ENCODE measurements at places on chromosomes 11 and 22.

GRCh38 chr11:121214861-121215260, 77.7 kb upstream of the SC5D start:
- DNase-seq = no peak

GRCh38 chr11:47924184-47924691, 56.1 kb upstream of the PTPRJ start:
- no peak for DNase-seq

DNA sequence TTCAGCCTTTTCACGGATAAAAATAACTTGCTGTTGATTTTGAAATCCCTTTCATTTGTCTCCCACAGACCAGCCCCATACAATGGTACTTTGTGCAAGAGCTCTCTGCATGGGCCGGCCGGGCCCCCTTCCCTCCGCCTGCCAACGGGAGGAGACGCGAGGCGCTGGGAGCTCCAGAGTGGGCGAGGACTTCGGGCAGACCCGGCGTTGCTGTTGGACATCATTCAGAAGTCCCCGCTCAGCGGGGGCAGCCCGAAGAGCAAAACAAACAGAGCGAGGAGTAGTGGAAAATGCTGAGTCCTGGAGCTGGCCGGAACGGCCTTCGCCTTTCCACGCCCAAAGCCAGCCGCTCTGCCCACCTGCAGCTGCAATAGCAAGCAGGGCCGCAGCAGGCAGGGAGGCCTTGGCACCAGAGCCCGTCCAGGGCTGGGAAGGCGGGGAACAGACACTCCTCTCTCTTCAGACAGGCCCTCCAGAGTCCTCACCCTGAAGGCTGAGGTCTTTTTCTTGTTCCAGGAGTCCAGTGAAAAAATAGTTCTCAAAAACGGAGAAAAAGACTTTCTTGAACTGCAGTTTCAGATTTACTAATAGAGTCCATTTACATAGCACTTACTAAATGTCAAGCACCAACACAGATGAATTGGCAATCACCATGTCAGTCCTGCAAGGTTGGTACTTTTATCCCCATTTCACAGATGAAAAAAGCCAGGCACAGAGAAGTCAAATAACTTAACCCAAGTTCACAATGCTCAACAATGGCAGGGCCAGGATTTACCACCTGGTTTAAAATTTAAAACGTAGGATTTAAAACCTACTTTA, 135.5 kb downstream of the ETS1 start:
- DNase-seq = no peak

DNA sequence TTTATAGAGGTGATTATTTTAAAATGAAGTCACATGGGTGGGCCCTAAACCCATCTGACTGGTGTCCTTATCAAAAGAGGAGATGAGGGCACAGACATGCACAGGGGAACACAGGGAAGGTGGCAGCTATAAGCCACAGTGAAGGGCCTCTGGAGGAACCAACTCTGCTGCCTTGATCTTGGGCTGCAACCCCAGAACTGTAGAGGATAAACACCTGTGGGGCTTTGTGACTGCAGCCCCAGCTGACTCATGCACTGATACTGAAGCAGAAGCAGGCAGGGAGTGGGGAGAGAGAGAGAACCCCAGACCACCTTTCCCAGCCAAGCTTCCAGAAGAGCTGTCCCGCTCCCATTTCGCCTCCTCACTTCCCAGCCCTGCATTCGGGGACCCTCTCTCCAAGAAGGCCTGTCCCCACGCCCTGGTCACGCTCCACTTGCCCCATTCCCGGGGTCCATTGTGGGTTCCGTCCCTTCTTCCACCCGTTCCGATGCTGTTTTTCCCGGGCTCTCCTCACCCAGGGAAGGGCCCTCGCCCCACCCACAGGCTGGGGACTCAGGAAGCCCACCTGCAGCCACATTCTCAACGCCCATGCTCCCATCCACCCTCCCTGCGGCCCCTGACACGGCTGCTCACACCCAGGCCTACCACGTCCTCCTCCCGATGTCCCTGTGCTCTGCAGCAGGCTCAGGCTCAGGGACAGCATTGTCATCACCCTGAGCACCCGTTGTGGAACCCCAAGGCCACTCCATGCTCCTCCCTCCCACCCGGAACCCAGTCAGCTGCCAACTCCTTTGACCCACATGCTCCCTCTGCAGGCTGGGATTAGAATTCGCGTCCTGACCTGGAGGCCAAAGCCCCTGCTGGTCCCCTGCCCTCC, 90.8 kb upstream of the SHANK2 start:
- DNase-seq = no peak

GRCh38 chr11:100866453-100866852, 179.4 kb downstream of the ARHGAP42 start:
- no peak for DNase-seq

DNA sequence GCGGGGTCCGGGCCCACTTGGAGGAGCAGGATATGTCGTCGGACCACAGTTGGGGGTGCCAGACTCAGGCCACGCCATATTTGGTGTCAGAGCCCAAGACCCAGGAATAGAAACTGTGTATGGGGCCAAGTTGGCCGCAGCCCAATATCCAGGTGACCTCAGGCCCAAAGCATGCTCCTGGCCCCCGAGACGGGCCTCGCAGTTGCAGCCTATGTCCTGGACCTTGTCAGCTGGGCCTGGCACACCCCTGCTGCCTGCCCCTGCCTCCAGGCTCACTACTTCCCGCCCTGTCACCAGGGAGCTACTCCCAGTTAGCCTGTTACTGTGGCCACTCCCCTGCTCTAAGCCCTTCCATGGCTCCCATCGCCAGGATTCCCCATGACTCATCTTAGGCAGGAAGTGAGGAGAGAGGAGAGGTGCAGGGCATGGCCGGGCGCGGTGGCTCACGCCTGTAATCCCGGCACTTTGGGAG, 23.1 kb downstream of the A4GALT start:
- DNase-seq = peak; percentile 85

- DNase-seq = peak; percentile 92
These were observed at the start of gene CFL1 for GRCh38 chr11:65857853-65858680. CFL1 (minus strand) TSS chr11:65858180; CDS start chr11:65858099, 81 bp downstream.

- DNase-seq = no peak
These were observed 99.6 kb downstream of the FAM181B start for GRCh38 chr11:82634091-82634490.

DNA sequence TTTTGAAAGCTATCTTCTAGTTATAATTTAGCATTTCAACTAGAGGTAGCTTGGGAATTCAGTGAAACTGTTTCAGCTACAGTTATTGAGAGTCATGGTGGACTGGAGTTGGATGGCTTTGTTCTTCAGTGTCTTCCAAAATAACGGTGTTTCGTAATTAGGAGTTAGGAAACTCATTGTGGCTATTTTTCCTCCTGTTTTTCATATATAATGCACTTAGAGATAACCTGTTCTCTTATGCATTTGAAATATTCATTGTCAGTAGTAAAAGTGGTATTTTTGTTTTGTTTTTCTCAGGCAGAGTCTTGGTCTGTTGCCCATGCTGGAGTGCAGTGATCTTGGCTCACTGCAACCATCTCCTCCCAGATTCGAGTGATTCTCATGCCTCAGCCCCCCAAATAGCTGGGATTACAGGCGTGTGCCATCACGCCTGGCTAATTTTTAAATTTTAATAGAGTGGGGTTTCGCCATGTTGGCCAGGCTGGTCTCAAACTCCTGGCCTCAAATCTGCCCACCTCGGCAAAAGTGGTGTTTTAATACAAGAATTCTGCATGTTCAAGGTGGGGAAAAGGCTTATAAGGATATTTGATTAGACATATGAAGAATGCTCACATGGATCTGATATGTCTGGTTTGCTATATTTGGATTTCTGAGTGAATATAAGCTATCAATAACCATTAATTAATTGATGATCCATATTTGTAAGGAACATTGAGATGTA, 12.7 kb downstream of the PDHX start:
- DNase-seq = no peak

DNA sequence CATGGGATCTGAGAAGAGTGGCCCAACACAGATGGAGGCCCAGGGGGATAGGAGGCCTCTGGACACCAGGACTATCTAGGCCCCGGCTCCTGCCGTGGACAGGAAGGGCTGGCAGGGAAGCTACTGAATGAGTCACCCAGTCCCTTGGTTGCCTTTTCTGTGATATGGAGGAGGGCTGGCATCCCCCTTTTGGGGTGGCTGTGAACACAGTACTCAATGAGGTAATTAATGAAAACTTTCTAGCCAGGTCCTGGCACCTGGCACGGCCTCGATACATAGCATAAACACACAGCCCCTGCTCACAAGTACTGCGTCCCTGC, 163.2 kb downstream of the CHST1 start:
- DNase-seq = no peak

DNA sequence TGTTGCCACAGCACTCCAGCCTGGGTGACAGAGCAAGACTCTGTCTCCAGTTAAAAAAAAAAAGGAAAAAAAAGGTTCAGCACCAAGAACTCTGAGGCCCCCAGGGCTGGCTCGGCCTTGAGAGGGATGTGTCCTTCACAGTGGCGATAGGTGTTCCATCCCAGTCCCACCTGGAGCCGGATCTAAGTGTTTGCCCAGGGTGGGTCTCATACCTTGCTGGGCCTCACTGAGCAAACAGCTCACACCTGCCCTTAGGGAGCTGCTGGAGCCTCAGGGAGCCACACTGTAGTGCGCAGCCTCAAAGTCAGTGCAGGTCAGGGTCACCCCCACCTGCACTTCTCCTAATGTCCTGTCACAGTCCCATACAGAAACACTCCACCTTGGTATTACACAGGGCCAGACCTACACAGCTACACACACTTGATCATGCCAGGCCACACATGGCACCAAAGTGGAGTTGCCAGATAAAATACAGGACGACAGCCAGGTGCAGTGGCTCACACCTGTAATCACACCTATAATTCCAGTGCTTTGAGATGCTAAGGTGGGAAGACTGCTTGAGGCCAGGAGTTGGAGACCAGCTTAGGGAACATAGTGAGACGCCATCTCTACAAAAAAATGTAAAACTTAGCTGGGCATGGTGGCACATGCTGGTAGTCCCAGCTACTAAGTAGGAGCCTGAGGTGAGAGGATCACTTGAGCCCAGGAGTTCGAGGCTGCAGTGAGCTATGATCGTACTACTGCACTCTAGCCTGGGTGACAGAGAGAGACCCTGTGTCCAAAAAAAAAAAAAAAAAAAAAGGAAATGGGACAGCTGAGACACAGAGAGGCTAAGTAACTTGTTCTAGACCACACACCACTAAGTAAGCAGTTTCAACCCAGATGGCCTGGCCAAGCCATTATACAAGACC, 7.3 kb downstream of the STARD10 start:
- no peak for DNase-seq

DNA sequence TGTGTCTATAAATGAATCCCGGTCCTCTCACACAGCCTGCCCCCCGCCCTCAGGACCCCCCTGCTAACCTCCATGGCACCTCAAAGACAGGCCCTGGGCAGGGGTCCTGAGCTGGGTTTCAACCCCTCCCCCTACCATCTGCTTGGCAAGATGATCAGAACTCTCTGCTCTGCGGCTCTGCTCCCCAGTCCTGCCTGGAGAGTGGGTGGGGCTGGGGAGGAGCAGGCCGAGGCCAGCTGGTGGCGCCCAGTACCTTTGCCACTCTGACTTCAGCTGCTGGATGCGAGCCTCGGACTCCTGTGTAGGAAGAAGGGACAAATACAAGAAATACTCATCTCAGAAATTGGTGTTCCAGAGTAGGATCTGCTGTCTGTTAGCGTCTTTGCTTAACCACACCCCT, 15.0 kb downstream of the SUN2 start:
- no peak for DNase-seq

DNA sequence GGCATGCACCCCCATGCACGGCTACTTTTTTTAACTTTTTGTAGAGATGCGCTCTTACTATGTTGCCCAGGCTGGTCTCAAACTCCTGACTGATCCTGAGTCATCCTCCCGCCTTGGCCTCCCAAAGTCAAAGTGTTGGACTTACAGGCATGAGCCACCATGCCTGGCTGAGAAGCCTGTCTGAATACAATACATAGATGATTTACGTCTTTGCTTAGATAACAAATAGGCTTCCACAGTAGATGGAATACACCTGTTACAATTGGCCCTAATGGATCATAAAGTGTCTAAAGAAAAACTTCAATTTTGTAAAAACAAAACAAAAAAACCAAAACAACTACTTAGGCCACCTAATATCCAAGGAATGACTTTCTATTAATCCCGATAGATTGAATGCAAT, 13.0 kb upstream of the CLTCL1 start:
- DNase-seq = no peak

DNA sequence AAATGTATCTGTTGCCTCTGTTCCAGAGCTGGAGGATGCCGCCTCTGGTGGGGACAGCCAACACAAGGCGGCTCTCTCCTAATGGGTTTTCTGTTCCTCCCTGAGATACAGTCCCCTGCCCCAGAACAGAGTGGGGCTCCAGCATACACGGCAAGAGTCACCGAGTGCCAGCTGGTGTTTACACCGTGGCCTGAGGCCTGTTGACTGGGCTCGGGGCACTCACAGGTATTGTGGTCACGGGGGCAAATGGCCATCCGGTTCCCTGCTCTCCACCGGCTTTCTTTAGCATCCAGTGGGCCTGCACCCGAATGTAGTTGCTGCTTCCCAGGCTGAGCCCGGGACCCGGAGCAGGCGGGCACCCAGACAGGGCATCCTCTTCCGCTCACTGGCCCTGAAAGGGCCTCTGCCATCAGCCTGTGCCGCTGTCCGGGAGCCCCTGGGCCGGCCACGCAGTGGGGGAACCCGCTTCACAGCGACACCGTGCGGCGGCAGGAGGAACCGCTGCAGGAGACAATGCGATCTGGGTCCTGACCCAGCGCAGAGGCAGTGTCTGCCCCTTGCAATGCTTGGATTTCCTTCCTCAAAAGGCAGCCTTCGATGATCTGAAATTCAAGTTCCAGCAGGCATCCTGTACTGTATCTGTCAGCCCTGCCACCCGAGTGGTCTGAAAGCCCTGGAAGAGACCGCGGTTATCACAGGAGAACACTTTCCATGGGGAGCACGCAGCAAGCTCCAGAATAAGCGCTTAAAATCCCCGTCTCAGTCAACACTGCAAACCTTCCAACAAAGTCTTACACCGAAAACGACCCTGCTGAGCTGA, 859 bp upstream of the KRTAP5-5 start:
- DNase-seq = no peak

GRCh38 chr11:115257678-115258077, 246.5 kb downstream of the CADM1 start:
- DNase-seq = no peak

GRCh38 chr11:86212019-86212611, 32.4 kb upstream of the EED start:
- no peak for DNase-seq

DNA sequence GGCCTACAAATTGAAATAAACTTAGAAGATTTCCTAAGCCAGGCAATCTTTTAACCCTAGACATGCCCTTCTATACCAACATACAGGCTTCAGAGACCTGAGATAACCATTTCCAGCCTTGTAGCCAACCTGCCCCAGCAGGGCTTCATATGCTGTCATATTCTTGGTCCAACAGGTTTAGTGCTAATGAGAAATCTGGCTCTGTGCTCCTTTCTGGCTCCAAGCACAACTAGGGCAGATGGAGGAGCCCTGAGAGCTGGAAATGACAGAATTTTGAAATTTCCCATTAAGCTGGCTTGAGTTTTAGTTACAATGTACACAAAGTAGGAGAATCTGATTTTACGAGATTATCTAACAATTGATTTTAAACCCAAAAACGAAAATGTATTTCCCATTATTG, 323.0 kb upstream of the CCDC90B start:
- no peak for DNase-seq

GRCh38 chr11:123431619-123432018, 1.6 kb downstream of the GRAMD1B start:
- no peak for DNase-seq

GRCh38 chr11:93852242-93852641, 1.8 kb upstream of the VSTM5 start:
- no peak for DNase-seq
